Nephron progenitor cell (in vitro differentiated cells): ENCODE measurements at places on chromosomes 5 and 9.

- no peak for DNase-seq
Observed at GRCh38 chr5:2886531-2886930, 135.1 kb upstream of the IRX2 start.

DNA sequence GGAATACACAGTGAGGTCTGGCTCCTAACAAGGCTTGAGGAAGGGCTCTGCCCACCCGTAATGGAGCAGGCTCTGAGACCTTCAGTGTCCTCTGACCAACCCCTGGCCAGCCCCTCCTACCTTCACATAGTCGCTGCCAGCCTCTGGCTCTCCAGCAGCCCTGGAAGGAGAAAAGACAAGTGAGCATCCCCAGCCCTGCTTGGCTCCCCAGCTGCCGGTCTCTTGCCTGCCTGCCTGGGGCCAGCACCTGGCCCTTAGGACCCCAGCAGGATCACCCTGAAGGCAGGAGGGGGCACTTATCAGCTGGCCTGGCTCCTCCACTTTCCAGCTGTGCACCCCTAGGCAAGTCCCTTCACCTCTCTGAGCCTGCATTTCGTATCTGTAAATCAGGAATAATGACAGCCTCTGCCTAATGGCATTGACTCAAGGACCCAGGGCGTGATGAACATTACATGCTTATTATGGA, 16.9 kb downstream of the SH2D3C start:
- DNase-seq: no peak

DNA sequence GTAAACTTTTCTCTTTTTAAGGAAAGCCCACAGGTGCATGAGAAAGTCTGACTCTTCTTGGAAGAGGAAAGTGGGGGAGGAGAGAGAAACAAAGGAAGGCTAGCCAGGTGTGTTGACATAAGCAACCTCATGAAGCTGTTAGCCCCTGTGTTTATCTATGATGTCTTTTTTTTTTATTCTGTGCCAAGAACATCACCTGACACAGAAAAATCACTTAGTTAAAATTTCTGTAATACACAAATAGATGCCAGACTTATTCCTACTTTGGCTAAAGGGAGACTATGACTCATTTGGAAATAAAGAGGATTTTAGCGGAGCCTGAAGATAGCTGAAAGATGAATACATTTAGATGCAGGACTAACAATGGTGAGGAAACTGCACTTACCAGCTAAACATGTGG, 58.3 kb downstream of the BAAT start:
- no peak for DNase-seq

DNA sequence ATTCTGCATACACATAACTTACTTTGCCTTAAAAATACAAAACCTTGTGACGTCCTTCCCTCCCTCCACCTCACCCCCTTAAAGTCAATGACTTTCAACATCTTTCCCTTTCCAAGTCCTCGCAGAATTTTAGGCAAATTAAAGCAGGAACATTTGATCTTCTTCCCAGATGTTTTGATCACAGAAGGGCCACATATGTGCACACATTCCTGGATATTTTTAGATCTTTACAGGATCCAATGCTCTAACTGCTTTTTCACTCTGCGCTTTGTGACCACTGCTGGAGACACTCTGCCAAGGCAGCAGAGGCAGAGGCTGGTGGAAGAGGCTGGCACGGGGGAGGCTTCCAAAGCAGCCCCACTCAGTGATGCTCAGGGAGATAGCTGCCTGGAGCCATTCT, 130.7 kb downstream of the SEC61B start:
- no peak for DNase-seq

- DNase-seq: no peak
Observed at GRCh38 chr5:52015760-52016159, 632.5 kb downstream of the ISL1 start.

DNA sequence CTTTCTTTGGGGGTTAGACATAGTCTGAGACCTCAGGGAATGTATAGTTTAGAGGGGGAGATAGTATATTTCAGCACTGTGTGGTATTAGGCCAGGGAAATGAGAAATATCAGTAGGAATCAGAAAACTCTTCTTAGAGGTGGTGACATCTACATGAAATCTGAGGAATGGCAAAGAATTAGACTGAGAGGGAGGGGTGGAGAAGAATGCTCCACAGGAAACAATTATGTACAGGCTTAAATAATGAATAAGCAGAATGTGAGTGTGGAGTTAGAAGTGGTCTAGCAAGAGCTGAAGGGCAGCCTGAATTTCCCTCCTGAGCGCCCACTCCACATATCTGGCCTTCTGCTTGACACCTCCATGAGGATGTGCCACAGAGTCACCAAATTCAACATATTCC, 3.6 kb upstream of the MACIR start:
- DNase-seq: no peak

GRCh38 chr5:132677191-132677590, 3.4 kb downstream of the IL4 start:
- no peak for DNase-seq

- no peak for DNase-seq
Observed at GRCh38 chr9:4836676-4837075, 43.9 kb downstream of the RCL1 start.

DNA sequence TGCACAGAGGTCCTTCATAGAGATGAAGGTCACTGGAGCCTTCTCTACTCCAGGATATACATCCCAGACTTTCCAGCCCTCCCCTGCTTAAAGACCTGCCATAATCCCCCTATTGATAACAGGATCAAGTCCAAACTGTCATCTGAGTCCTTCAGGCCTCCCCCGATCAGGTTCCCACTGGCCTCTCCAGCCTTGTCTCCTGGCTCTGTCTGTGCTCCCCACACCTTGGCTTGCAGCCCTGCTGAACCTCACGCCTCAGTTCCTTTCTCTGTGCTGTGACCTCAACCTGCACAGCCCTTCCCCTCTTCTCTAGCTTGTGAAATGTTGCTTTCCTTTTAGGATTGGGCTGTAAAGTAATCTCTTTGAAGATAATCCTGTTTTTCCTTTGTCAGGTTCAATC, 2.5 kb upstream of the HRH2 start:
- DNase-seq: no peak

- no peak for DNase-seq
Observed at GRCh38 chr5:67971223-67971830, 244.2 kb upstream of the PIK3R1 start.

DNA sequence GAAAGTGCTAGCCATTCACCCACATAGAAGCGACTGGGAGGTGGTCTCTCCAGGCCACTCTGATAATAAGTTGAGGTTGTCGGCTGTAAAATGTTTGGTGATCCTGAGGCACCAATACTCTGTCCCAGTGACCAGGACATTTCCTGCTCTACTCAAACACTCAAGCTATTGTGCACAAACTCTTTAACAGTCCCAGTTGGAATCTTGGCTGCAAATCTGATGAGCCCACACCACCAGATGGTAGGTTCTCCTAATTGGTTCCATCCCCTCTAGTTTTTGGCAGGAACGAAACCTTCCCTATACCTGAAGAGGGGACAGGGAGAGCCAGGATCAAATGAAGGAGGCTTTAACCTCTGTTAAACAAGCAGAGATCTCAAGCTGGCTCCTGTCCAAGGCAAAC, 14.3 kb downstream of the GRIA1 start:
- DNase-seq: no peak

DNA sequence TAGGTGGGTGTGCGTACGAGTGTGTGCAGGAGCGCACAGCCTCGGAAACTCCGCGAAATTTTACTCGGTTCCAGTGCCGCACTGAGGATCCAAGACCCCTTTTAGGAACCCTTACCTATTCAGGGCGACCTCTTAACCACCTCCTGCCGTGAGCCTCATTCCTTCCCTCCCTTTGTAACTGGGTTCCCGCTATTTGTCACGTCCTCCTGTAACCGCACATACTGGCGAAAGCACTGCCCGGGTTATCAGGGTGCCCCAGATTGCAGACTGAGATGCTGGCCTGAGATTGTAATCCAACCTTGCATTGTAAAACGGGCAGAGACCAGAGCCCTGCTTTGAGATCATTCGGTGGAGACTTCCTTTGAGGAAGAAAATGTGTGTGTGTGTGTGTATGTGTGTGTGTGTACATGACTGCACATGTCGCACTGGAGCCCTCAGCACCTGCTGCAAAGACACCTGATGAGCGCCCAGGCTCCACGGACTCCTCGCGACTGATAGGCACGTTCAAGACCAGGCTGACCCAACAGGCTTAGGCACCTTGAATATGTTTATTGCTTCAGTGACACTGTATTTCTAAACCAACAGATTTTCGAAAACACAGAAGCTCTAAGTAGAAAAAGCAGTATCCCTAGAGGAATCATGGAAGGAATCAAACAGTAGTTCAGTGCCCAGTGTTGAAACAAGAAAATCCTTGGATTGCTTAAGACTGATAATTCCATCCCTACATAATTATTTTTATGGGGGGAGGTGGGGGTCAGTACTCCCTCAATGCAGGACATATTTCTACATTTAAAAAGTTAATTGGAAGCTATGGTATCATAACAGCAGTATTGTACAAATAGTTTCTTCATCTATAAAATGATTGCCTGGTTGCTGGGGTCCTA, 86.5 kb upstream of the TNFAIP8 start:
- DNase-seq: peak; percentile 13

DNA sequence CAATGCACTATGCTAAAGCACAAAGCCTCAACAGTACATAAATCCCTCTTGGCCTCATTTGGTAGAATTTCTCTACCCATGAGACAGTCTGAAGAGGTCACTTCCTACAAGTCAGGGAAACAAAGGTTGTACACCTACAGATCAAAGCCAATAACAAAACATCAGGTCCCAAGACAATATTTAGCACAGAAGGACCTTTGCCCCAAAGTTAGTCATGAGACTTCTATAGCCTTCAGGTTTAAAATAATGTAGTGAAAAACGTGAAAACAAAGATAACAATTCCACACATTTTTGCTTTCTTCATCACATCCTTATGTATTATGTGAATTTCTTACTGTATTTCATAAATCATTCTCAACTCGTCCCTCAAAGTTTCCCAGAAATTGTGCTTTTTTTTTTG, 15.8 kb downstream of the AFF4 start:
- DNase-seq: no peak

- no peak for DNase-seq
Observed at GRCh38 chr5:167512111-167512510, 779.3 kb upstream of the WWC1 start.

DNA sequence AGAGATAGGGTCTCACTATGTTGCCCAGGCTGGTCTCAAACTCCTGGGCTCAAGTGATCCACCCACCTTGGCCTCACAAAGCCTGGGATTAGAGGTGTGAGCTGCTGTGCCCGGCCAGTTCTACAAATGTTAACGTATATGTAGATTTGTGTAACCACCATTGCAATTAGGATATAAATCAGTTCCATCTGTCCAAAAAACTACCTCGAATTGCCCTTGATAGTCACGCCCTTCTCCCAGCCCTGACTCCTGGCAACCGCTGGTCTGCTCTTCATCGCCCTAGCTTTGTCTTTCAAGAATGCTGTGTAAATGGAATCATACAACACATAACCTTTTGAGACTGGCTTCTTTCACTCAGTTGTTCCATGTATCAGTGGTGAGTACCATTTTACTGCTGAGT, 46.1 kb upstream of the PPARGC1B start:
- no peak for DNase-seq

- peak; percentile 19 for DNase-seq
Observed at GRCh38 chr5:143893638-143894037, 81.7 kb downstream of the HMHB1 start.

DNA sequence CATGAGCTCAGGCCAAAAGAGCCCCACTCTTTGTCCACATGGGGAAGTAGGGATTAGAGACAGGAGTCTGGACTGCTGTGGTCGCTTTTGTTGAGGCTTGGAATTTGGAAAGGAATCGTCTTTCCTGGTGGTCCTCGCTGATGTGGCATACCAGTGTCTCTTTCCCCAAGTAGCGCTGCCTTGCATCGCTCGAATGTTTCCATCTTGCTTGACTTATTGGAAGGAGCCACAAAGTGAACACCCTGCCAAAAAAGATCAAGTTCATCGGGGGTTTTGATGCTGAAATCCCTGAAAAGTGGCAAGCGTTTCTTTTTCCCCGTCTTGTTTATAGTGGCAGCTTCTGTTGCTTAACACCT, 161.3 kb downstream of the MACROH2A1 start:
- DNase-seq: no peak

- no peak for DNase-seq
Observed at GRCh38 chr5:106759152-106759551, 911.6 kb downstream of the EFNA5 start.

- no peak for DNase-seq
Observed at GRCh38 chr5:147175516-147176097, 59.2 kb upstream of the STK32A start.

- no peak for DNase-seq
Observed at GRCh38 chr9:3920604-3921582, 379.0 kb downstream of the GLIS3 start.

DNA sequence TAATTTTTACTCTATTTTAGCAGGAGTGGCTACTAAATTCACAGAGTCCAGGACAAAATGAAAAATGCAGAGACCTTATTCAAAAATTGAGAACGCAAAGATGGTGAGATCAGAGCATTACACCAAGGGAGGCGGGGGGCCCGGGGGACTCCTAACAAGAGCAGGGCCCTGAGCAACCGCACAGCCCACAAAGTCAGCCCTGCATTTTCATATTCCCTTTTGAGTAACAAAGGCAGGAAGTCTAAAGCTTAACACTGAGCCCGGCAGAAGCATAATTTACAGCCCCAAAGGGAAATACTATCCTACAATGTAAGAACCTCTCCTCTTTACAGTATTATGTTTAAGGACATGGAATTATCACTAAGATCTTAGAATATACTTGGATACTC, 69.4 kb downstream of the TLE1 start:
- no peak for DNase-seq

DNA sequence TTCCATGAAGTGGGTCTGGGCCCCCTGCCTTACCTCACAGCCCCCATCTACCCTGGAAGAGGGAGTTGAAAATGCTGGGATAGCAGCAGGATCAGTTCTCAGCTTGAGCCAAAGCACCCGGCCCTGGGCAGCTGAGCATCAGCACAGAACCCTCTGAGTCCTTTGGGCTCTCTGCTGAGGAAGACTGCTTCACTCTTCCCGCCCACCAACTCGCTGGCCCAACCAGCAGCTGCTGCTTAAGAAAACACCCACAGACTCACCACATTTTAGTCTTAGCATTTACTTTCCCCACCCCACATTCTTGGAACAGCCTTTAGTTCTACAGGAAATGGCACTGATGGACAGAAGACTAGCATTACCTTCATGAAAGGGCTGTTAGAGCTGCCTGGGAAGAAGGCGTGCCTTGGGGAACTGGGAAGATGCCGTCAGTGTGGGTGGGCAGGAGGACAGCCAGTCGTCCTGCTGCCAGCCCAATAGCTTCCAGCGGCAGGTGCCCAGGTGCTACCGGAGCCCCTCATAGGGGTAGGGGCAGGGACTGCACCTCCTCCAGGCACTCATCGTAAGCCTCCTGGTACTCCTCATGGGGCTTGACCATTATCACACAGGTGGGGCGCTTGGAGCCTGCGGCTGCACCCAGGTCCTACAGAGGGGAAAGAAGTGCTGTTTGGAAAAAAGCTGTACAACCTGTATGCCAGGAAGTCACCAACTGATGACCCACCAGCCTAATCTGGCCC, 4.3 kb downstream of the NHP2 start:
- no peak for DNase-seq
